Fibroblast of villous mesenchyme (primary cell): ENCODE measurements at places on chromosomes 5 and 9. TPM values are rescaled to one million over a fixed set of nuclear protein-coding genes. Genes with fewer than 3 reads are reported as not detected.

The JMY gene
- total RNA-seq = 9.1 and 9.3 TPM in 2 replicates

- no peak for DNase-seq
These were observed 16.0 kb downstream of the SLC36A1 start for GRCh38 chr5:151463137-151464029.

GRCh38 chr5:158159621-158160020 lies 300.7 kb upstream of the CLINT1 start:
- DNase-seq = no peak

DNA sequence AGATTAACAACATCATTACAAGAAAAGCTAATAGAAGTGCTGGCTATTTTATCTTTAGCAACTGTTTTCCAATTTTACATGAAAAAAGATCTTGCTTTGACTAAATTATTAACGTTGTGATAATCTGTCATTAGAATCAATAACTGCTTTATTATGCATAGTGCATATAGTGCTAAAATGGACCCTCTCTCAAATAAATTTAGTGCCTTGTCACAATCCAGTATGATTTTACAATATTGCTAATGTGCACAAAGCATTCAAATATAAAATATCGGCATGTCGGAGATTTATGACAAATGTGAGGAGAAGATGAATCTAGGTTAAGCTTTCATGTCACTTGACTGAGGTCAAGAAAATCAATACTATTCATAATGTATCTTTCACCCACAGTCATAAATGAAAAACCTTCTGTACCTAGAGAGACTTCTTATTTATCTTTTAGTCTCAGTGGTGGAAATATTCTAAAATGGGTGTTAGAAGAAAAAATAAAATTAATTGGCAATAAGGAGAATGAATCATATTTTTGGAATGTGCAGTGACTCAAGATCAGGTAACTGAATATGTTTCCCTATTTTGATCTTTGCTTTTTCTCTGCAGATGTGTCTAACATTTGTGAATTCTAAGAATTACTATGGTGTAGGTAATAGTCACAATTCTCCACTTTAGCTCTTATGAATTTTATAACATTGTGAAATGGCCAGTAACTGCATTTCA lies 672.9 kb upstream of the GRAMD2B start:
- DNase-seq = no peak

- DNase-seq = peak; percentile 38
These were observed 104.6 kb upstream of the FAM174A start for GRCh38 chr5:100430268-100431195.

The DENND4C gene
- total RNA-seq = 54.1 and 70.0 TPM in 2 replicates

The MRRF gene
- 26.4 and 29.4 TPM in 2 replicates for total RNA-seq

The DOK3 gene
- total RNA-seq = 2.6 TPM in 2 replicates

The FBXO4 gene
- total RNA-seq = 11.2 and 14.5 TPM in 2 replicates

The NMUR2 gene
- total RNA-seq = not detected in 2 replicates

GRCh38 chr5:178209334-178210072 lies 5.2 kb downstream of the HNRNPAB start:
- no peak for DNase-seq

The LHX6 gene
- total RNA-seq = not detected in 2 replicates

DNA sequence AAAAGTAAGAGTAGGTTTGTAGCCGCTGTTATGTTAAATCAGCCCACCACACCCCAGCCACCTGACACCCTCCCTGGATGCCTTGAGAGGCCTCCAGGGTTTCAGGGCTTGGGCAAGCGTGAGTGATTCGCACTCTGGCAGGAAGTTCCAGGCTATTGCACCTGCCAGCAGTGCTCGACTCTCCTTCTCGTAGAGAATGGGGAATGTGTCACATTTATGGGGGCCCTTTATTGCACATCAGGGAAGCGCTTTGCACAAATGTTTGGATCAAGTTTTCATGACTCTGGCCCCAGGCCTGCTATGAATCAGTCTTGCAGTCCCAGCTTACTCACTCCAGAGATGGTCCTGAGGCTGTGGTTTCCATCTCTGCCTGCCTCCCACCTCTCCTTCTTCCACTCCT lies 66.1 kb upstream of the ADRA1B start:
- DNase-seq = peak; percentile 50

DNA sequence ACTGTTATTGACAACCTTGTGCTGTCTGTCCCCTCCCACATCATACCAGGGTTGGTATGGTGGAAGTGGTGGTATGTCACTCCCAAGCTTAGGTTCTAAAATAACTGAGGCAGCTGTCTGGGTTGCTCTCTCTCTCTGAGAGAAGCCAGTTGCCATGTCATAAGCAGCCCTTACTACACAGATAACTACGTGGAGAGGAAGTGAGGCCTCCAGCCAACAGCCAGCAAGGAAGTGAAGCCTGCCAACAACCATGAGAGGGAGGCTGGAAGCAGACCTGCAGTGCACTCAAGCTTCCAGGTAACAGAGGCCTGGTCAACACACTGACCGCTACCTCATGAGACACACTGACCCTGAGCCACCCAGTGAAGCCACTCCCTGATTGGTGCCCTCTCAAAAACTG lies 18.6 kb downstream of the CTNNAL1 start:
- DNase-seq = no peak

- DNase-seq = peak; percentile 73
These were observed 26.3 kb upstream of the FAM120AOS start for GRCh38 chr9:93479726-93480125.

DNA sequence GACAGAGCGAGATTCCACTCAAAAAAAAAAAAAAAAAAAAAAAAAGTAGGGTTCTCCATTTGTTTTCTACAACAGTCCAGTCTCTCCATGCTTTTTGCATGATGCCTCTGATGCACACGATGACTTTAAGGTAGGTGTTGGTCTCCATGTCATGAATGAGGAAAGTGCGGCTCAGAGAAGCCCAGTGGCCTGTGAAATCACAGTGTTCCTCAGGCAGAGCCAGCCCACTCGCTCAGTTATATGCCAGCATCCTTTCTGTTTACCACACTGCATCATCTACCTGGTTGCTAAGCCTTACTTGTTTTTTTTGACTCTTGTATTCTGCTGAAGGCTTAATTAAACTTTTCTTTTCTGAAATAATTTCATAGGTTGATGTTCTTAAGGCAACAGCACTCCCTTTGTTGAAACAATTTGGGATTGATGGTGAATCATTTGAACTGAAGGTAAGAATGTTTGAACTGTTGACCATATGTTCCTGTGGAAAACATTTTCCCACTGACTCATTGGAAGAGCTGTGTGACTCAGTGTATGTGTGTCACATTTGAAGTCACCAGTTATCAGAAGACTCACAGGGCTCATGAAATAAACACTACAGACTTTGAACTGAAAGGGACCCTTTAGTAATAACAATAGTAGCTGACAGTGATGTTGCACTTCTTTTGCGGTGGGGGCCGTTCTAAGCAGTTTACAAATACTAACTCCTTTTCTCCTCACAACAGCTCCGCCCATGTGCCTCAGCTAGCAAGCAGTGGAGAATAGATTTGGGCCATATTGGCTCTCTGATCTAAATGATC lies 40.2 kb downstream of the RCL1 start:
- peak; percentile 98 for DNase-seq

DNA sequence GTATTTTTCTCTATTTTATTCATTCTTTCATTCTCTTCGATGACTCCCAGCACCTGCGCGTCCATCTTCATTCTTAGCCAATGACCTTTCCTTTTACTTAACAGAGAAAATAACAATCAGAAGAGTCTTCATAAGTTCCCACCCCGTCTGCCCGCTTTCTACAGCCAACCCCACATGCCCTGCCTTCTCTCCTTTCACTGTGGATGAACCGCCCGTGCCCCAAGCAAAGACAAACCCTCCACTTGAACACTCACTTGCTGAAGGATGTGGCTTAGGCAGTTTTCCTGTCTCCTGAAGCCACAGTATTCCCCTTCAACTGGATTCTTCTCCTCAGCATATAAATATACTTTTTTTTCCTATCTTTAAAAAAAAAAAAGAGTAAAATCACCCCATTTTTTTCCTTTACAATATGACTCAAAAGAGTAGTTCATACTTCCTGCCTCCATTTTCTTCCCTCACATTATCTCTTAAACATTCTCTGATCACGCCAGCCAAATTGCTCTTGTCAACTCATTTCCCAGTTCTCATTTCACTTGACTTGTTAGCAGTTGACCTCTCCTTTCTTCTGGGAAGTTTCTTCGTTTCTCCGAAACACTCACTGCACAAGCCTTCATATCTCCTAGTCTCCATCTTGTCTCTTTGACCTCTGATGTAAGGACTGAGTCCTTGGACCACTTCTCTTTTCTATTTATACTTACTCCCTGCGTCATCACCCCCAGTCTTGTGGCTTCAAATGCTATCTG lies 11.1 kb downstream of the NIPSNAP3B start:
- peak; percentile 26 for DNase-seq
